ENCODE measurements at places on chromosomes 3 and 15. TPM values are rescaled to one million over a fixed set of nuclear protein-coding genes. Genes with fewer than 3 reads are reported as not detected.

The ATP13A5 gene
- 0.29 TPM for total RNA-seq

The SNTN gene
- not detected for total RNA-seq

The RETNLB gene
- total RNA-seq, result not detected

The XXYLT1 gene
- 25.4 TPM for total RNA-seq

The CFAP20DC gene
- total RNA-seq, result 10.4 TPM

The ALDH1L1 gene
- 4.7 TPM for total RNA-seq

The IL17RE gene
- total RNA-seq, result 4.9 TPM

The ADPRH gene
- total RNA-seq, result 3.7 TPM

The MYH15 gene
- total RNA-seq, result 0.91 TPM

The SLC24A1 gene
- 9.6 TPM for total RNA-seq

The SERINC4 gene
- 0.36 TPM for total RNA-seq

The BLM gene
- total RNA-seq, result 19.6 TPM

- H3K4me3 ChIP-seq, result no peak overlapping the region
- no peak overlapping the region for H3K27ac ChIP-seq
- H3K27me3 ChIP-seq, result no peaks in the 10 kb centered on the region
- DNase-seq, result no peak
- no peaks in the 10 kb centered on the region for H3K36me3 ChIP-seq
Observed at GRCh38 chr3:82294609-82295008, 533.2 kb upstream of the GBE1 start.

- no peak overlapping the region for H3K27ac ChIP-seq
- H3K36me3 ChIP-seq, result peaks cover 9% of the 10 kb centered on the region
- H3K27me3 ChIP-seq, result no peaks in the 10 kb centered on the region
- no peak for DNase-seq
- no peak overlapping the region for H3K4me3 ChIP-seq
Observed at GRCh38 chr3:53102601-53103147, 27.6 kb downstream of the RFT1 start.

GRCh38 chr3:14508966-14509795 is 31.0 kb downstream of the GRIP2 start:
- DNase-seq, result peak; percentile 85
- no peaks in the 10 kb centered on the region for H3K4me1 ChIP-seq

DNA sequence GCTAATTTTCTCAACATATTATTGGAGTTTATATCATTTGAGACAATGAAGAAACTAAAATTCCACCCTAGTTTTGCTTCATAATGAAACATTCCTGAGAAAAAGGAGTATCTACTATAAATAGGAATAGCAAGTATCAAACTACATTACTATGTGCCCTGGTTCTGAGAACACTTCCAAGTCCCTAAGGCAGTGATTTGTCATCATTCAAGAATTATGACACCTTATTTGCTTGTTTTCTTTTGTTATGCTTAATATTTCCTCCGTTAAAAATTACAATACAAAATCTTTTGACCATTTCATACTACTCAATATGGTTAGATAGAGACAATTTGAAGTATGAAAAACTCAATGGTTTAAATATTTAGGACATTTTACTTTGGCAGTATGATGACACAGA is 707.8 kb upstream of the GOLIM4 start:
- peaks cover 28% of the 10 kb centered on the region for H3K4me1 ChIP-seq
- no peak for DNase-seq
- H3K36me3 ChIP-seq, result no peaks in the 10 kb centered on the region
- no peaks in the 10 kb centered on the region for H3K27me3 ChIP-seq
- no peak overlapping the region for H3K4me3 ChIP-seq

GRCh38 chr3:52620580-52620979 is 65.1 kb downstream of the PBRM1 start:
- H3K4me3 ChIP-seq, result no peak overlapping the region
- H3K4me1 ChIP-seq, result peaks cover 4% of the 10 kb centered on the region
- H3K36me3 ChIP-seq, result peaks cover 24% of the 10 kb centered on the region
- no peak overlapping the region for H3K27ac ChIP-seq

DNA sequence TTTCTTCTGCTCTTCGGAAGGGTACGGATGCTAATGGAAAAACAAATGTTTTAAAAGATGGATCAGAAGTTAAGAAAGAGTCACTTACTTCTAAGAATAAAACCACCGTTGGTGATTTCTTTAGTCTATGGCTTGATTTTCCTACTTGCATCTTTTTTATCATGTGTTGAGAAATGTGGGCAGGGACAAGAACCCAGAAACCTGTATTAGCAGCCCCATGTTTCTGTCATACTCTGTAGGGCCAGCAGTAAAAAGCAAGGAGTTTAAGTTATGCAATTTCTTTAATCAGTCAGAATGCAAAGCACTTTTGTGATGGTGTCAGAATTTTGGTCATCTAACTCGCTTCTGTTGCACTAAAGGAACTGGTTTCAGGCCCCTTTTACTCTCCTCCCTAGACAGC is 150.0 kb downstream of the MEIS2 start:
- no peaks in the 10 kb centered on the region for H3K27me3 ChIP-seq
- H3K27ac ChIP-seq, result no peak overlapping the region
- no peak overlapping the region for H3K4me3 ChIP-seq
- DNase-seq, result no peak
- peaks cover 5% of the 10 kb centered on the region for H3K36me3 ChIP-seq

GRCh38 chr3:134693804-134694203 is 43.0 kb upstream of the KY start:
- no peak overlapping the region for H3K27ac ChIP-seq
- H3K4me3 ChIP-seq, result no peak overlapping the region
- no peaks in the 10 kb centered on the region for H3K36me3 ChIP-seq
- H3K4me1 ChIP-seq, result peaks cover 2% of the 10 kb centered on the region
- DNase-seq, result no peak
- peaks cover 13% of the 10 kb centered on the region for H3K27me3 ChIP-seq

DNA sequence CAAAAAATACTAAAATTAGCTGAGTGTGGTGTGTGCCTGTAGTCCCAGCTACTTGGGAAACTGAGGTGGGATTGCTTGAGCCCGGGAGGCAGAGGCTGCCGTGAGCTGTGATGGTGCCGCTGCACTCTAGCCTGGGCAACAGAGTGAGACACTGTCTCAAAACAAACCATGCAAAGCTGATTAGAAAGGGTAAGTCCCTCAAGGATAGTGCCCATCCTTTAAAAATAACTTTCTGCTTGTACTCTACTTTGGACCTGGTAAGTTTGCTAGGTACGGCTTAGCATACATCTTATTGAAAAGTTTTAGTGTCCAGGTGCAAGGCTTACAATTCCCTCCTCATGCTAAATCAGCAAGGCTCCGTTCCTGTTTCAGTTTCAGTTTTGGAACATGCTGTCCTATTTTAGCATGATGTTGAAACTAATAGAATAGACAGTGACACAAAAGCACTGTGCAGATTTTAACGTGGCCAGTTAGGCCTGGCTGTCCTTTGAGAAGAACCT is 21.4 kb downstream of the FEM1B start:
- H3K4me3 ChIP-seq, result no peak overlapping the region
- H3K36me3 ChIP-seq, result peaks cover 14% of the 10 kb centered on the region
- H3K27me3 ChIP-seq, result no peaks in the 10 kb centered on the region
- no peak for DNase-seq

GRCh38 chr3:75015280-75015679 is 400.8 kb upstream of the CNTN3 start:
- peaks cover 8% of the 10 kb centered on the region for H3K4me1 ChIP-seq
- no peak overlapping the region for H3K27ac ChIP-seq
- DNase-seq, result no peak

DNA sequence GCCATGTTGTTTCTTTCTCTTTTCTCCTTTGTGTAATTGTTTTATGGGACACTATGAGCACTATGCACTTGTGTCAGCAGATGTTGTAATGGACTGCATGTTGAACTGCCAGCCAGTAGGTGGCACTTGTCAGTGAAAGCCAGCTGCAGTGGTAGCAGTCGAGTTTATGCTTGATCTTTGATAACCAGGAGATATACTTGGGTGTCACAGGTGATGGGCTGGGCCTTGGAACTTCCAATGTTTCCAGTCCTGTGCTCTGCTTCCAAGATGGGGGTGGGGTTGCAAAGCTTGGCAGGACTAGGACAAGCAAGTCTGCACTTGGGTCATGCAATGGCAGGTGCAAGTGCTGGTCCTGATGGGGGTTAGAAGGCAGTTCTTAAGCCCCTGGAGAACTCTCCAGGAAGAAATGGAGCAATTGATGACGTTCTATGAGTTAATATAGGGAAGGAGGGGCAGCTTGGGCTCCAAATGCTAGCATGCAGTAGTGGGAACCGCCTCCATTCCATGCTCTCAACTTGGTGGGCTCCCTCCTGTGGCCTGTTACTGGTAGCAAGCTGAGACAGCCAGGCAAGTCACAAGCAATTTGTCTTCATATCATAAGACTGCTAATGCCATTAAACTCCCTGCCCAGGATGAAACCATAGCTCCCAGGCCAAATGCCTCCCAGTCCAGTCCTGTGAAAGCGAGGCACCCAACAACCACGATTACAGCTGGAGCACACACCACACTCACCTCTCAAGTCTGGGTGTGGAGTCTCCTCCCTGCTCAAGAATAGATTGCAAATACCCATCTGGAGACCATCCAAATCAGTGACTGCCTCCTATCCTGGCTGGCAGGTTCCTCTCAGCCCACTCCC is 287.2 kb downstream of the CGGBP1 start:
- no peak for DNase-seq
- H3K27me3 ChIP-seq, result no peaks in the 10 kb centered on the region
- H3K36me3 ChIP-seq, result no peaks in the 10 kb centered on the region
- no peak overlapping the region for H3K27ac ChIP-seq
- no peak overlapping the region for H3K4me3 ChIP-seq
- no peaks in the 10 kb centered on the region for H3K4me1 ChIP-seq

GRCh38 chr15:52789601-52790168 is 451 bp downstream of the ONECUT1 start:
- peaks cover 15% of the 10 kb centered on the region for H3K4me1 ChIP-seq
- H3K27me3 ChIP-seq, result no peaks in the 10 kb centered on the region
- peak overlapping the region; percentile 96 for H3K4me3 ChIP-seq
- H3K36me3 ChIP-seq, result peaks cover 46% of the 10 kb centered on the region

- no peaks in the 10 kb centered on the region for H3K36me3 ChIP-seq
- no peak for DNase-seq
- H3K4me1 ChIP-seq, result peaks cover 33% of the 10 kb centered on the region
Observed at GRCh38 chr15:56248311-56248992, 4.8 kb upstream of the RFX7 start.

- peaks cover 63% of the 10 kb centered on the region for H3K27me3 ChIP-seq
- H3K4me3 ChIP-seq, result no peak overlapping the region
- peaks cover 12% of the 10 kb centered on the region for H3K4me1 ChIP-seq
- DNase-seq, result no peak
Observed at GRCh38 chr15:40281801-40282146, 1.1 kb downstream of the ANKRD63 start.

- peak overlapping the region; percentile 15 for H3K27ac ChIP-seq
- H3K27me3 ChIP-seq, result peaks cover 13% of the 10 kb centered on the region
- no peaks in the 10 kb centered on the region for H3K36me3 ChIP-seq
- no peak for DNase-seq
Observed at GRCh38 chr3:194150252-194150934, 14.4 kb downstream of the HES1 start.

DNA sequence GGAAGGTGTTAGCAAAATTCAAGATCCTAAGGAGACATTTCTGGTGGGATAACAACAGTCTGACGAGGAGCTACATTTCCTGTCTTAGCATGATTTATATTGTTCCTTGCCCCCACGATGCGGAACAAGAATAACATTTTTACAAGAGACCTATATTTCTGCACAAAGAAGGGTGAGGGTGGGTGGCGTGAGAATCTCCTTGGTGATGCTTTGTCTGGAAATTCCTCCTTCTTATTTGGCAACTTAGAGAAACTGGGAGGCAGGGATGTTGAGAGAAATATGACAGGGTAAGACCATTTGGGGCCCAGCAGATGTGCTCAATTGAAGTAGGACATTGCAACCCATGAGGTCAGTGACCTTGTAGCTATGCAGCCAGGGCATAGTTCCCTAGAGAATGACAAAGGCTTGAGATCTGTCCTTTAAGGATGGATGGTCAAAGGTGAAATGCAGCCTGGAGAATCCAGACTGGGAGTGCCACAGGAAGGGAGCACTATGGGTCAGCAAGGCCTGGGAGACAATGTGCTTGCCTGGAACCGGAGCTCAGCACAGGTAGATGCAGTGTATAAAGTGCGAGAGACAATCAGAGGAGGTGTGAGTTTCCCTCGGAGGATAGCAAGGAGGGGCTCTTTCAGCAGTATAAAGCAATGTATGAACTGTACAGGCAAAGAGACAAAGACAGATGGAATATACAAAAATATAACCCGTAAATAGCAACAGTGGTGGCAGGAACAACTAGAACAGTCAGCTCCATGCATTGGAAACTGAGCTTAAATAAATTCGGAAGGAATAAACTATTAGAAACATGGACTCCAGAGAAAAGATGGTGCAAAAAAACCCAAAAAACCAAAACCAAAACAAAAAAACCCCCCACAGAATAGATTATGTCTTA is 317.6 kb upstream of the TBL1XR1 start:
- peaks cover 6% of the 10 kb centered on the region for H3K4me1 ChIP-seq
- H3K27ac ChIP-seq, result no peak overlapping the region
- no peaks in the 10 kb centered on the region for H3K27me3 ChIP-seq
- no peaks in the 10 kb centered on the region for H3K36me3 ChIP-seq
- no peak for DNase-seq

GRCh38 chr3:126422571-126423091 is 27.9 kb downstream of the CFAP100 start:
- no peak overlapping the region for H3K27ac ChIP-seq
- peaks cover 8% of the 10 kb centered on the region for H3K36me3 ChIP-seq
- DNase-seq, result no peak
- H3K4me1 ChIP-seq, result peaks cover 2% of the 10 kb centered on the region
- H3K27me3 ChIP-seq, result no peaks in the 10 kb centered on the region

- H3K4me1 ChIP-seq, result peaks cover 2% of the 10 kb centered on the region
- DNase-seq, result no peak
- H3K27ac ChIP-seq, result no peak overlapping the region
- H3K4me3 ChIP-seq, result no peak overlapping the region
- H3K36me3 ChIP-seq, result no peaks in the 10 kb centered on the region
Observed at GRCh38 chr3:157477441-157477840, 25.8 kb downstream of the VEPH1 start.

- no peak overlapping the region for H3K27ac ChIP-seq
- no peaks in the 10 kb centered on the region for H3K36me3 ChIP-seq
- no peak overlapping the region for H3K4me3 ChIP-seq
- DNase-seq, result no peak
- peaks cover 4% of the 10 kb centered on the region for H3K4me1 ChIP-seq
Observed at GRCh38 chr3:85592256-85592655, 633.5 kb downstream of the CADM2 start.

GRCh38 chr3:149494759-149495580 is 20.5 kb downstream of the TM4SF4 start:
- no peaks in the 10 kb centered on the region for H3K4me1 ChIP-seq
- no peak for DNase-seq
- no peak overlapping the region for H3K4me3 ChIP-seq
- no peaks in the 10 kb centered on the region for H3K27me3 ChIP-seq
- no peak overlapping the region for H3K27ac ChIP-seq
- H3K36me3 ChIP-seq, result peaks cover 42% of the 10 kb centered on the region

DNA sequence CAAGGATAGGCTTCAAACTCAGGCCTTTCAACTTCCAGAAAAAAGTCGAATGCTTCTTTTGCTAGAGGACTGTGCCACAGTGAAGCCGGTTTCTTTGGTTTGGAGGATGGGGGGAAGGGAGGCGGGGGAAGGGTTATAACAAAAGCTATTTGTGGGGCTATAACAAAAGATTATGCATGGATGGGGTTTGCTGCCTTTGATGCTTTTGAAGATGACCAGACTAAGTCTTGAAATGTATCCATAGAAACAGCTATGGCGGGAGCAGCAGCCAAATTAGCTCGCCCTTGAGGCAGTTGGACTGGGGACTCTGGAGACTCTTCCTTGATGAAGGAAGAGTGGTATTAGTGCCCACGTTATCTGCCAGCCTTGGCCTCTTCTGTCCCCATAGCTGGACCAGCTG is 47.5 kb downstream of the SRGAP3 start:
- no peaks in the 10 kb centered on the region for H3K27me3 ChIP-seq
- no peak for DNase-seq
- H3K4me3 ChIP-seq, result no peak overlapping the region
- peaks cover 23% of the 10 kb centered on the region for H3K4me1 ChIP-seq

- H3K4me1 ChIP-seq, result no peaks in the 10 kb centered on the region
- H3K36me3 ChIP-seq, result no peaks in the 10 kb centered on the region
- DNase-seq, result no peak
- H3K4me3 ChIP-seq, result no peak overlapping the region
- H3K27ac ChIP-seq, result no peak overlapping the region
Observed at GRCh38 chr15:32694222-32694983, 23.4 kb upstream of the GREM1 start.
